NCI-H446 treated with DMSO at 0.1 percent for 48 hours (cell line): ENCODE measurements at places on chromosomes 7 and 10.

DNA sequence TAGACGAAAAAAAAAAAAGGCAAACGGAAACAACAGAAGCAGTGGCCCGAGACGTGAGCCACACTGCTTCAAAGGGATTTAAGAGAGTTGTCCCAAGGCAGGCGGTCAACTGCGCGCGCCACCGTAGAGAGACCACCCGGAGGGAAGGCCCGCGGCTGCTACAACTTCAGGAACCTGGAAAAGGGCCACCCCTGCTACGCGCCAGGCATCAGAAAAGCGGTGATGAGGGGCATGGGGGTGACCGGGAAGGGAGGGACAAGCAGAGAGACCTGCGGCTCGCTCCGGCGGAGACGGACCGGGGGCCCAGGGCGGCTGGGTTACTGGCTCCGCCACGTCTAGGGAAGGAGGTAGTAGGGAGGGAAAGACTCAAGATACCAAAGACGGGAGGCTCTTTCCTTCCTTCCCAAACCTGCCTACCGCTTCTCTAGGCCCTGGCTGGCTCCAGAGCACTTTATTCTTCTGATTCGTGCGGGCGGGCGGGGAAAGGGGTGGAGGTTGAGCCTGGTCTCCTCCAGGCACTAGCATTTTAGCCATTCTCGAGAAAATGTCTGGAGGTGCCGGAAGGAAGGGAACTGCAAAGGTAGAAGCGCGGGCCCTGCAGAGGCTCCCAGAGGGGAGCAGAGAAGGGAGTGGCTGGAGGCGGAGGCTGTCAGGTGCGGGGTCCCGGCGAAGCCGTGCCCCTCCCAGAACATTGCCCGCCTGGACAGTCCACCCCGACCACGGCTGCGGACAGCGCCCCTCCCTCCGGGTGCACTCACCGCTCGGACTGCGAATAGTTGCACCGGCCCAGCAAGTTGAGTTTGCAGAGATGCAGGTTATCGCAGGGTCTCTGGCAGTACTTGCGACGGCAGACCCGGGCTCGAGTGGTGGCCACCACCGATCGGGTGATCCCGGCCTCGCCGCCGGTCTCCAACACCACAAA, 993 bp downstream of the ZC3HAV1 start:
- DNase-seq: no peak

DNA sequence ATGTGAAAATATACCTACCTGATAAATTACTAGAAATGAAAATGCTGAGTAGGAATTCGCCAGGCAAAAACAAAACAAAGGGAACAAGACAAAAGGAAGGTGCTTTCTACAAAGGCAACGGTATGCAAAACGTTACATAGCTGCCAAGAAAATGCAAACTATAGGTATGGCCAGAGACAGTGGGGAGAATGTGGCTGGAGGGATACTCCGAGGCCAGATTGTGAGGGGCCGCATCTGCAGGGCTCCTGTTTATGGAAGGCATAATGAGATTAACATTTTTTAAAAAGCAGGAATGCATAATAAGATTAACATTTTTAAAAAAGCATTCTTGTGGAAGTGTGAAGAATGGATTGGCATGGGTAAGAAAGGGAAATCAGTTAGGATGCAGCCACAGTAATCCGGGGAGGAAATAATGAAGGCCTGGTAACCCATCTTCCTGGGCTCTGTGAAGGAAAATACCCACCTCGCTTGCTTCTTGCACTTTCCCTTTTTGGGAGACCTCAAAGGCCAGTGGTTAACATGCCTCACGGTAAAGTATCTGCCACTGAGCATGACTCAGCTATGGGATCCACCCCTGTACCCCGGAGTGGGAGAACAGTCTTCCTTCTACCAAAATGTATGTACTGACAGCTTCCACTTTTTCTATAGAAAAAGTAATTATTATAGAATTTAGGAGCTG, 145.8 kb upstream of the LRRN3 start:
- DNase-seq: no peak

- no peak for DNase-seq
Measured at GRCh38 chr10:68082872-68083271, 7.8 kb upstream of the HERC4 start.

DNA sequence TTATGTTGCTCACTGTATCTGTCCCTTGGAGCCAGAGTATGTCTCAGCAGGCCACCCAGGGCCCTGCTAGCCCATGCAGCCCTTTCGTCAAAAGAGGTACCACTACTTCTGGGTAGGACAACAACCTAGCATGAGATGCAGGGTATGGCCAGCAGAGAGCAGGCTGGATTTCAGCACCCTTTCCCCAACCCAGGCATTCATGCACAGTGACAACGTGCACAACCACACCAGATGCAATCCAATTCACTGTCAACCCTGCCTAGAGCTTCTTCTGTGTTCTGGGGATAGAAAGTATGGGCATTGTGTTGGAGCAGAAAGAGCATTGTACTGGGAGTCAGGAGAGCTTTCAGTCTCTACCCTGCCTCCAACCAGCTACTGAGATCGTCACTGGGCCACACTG, 37.9 kb downstream of the JAZF1 start:
- no peak for DNase-seq

GRCh38 chr7:138196971-138197896, 121.0 kb downstream of the AKR1D1 start:
- no peak for DNase-seq

- DNase-seq: no peak
Measured at GRCh38 chr10:7752251-7752650, 35.5 kb downstream of the KIN start.

- DNase-seq: no peak
Measured at GRCh38 chr7:114303301-114303700, 111.3 kb upstream of the FOXP2 start.

DNA sequence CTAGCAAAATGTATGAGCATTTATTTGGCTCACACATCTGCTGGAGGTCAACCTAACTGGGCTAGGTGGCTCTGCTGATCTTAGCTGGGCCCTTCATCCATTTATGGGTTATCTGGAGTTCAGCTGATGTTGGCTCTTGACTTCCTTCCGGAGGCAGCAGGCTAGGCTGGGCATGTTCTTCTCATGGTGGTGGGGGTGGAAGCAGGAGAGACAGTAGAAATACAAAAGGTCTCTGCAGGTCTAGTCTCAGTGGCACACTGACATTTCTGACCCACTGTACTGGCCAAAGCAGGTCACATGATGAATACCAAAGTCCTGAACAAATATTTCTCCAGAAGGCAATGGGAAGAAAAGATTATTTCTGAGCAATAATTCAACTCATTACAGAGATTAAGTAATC, 334.6 kb downstream of the CRPPA start:
- DNase-seq: no peak

GRCh38 chr10:84811113-84811512, 482.7 kb downstream of the CCSER2 start:
- DNase-seq: no peak

DNA sequence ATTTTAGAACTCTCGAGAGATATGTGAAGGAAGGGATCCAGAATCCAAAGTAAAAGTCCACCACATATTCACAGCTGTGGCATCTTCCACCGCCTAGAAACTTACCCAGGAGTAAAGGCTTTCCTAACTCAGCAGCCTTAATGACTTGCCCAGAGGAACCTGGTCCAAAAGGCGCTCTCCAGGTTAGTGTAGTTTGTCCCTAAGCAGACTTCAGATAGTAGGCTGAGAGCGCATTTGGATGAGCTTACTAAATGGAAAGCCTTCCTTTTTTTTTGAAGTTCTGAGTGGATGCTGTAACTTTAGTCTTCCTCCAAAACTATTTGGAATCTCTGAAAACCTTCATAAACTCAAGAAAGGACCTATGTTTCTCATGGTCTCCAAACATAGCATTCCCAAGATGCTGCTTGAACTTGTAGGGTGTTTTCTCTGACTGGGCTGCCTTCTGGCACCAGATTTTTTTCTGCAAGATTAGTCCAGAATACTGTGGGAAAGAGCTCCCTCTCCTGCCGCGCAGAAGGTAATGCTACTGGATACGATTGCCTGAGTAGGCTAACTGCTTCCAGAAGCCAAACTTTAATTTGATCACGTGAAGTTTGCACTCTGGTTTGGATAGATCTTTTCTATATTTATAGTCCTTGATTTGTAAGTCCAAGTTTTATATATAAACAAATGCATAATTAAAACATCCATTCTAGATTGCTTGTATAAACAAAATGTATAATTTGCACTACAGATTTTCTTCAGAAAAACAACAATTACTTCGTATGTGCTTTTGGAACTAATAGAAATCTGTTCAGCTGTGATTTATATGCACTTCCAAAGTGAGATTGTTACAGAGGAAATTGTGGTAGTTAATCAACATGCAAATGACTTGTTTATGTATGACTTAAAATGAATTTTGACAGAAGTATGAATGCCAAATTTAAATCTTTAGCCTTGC, 19.6 kb upstream of the GPR37 start:
- peak; percentile 49 for DNase-seq

GRCh38 chr10:58608351-58608750, 95.7 kb downstream of the BICC1 start:
- DNase-seq: no peak

GRCh38 chr10:48575901-48576300, 29.0 kb downstream of the ARHGAP22 start:
- no peak for DNase-seq

DNA sequence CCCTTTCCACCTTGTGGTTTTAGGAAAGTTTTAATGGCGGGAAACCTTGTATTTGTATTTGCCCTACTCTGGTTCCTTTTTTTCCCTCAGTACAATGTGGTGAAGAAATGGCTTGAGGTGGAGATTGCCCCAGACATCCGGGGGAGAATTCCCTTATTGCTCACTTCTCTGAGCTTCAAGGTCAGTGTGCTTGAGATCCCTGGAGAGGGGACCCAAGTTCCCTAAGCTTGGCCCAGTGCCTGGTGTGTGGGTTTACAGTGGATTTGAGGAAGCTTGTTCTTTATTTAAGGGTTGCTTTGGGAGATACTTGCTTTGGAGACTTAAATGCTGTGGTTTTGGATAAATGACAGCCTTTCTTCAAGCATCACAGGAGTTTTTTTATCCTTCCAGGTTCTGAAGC, 18.3 kb downstream of the CALHM2 start:
- DNase-seq: no peak

DNA sequence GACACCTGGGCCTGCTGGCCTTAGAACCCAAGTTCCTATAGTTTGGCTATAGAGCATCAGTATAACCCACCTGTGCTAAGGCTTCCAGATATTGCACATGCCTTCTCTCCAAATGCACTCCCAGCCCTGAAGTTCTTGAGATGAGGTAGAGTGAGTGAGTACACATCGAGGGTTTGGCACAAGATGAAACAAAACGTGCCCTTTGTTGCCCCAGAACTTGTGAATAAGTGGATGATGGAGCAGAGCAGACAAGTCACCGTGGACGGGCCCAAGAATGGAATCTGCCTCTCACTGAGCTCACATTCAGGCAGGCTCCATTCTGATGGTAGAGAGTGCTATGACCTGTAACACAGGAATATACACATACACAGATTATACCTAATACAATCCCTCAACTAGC, 73.0 kb upstream of the STK17A start:
- DNase-seq: no peak

- DNase-seq: no peak
Measured at GRCh38 chr10:28785018-28785417, 107.7 kb downstream of the BAMBI start.

GRCh38 chr7:42014625-42015618, 222.1 kb downstream of the GLI3 start:
- no peak for DNase-seq

DNA sequence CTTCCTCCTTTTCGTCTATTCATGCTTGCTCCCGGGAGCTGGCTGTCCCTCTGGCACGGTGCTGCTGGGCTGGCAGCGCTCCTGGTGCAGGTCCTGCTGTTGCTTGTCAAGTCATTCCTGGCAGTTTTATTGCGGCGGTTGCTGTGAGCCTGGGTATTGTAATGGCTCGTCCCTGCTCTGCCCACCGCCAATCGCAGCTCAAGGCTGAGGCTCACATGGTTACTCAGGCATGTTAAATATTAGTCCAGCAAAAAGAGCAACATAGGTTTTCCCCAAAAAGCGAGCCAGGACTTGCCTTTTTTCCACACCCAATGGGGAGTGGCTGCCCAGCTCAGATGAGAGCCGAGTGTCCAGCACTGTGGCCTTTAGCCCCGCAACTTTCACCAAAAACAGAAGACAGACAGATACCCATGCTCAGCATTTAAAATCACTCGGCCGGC, 492.9 kb upstream of the FOXK1 start:
- no peak for DNase-seq

DNA sequence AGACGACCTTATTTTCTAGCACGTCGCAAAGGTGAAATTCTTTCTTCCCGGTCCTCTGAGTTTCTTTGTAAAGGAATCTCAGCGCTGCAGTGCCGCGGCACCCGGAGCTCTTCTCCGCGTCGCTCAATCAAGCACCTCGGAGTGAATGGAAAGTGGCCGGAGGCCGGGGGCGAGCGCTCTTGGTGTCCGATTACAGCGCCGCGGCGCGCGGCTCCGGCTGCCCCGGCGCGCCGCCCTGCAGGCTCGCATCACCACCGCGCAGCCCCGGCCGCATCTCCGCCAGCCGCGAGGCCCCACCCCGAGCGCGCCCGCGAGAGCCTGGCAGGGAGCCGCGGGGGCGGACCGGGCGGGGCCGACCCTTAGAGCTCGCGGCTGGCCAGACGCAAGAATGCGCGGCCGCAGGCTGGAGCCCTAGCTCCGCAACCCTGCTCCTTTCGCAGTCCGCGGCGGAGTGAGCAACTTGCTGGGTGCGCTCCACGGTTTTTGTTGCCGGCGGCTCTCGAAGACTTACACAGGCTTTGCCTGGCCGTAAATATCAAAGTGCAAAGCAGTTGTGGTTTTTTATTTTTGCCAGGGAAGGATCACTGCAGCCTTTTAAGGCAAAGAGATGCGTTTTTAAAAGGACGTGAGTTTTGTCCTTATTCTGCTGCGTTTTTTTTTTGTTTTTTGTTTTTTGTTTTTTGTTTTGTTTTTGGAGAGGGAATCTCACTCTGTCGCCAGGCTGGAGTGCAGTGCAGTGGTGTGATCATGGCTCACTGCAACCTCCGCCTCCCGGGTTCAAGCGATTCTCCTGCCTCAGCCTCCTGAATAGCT, at the start of gene SEMA3C:
SEMA3C (minus strand) TSS at position 143 of the 813 bp plus-strand sequence. CDS start 2,270 bp downstream, outside the sequence.
- DNase-seq: peak; percentile 81

GRCh38 chr7:8343556-8343955, 81.6 kb upstream of the ICA1 start:
- no peak for DNase-seq

GRCh38 chr10:120650705-120651399, 193.8 kb downstream of the PLPP4 start:
- no peak for DNase-seq

DNA sequence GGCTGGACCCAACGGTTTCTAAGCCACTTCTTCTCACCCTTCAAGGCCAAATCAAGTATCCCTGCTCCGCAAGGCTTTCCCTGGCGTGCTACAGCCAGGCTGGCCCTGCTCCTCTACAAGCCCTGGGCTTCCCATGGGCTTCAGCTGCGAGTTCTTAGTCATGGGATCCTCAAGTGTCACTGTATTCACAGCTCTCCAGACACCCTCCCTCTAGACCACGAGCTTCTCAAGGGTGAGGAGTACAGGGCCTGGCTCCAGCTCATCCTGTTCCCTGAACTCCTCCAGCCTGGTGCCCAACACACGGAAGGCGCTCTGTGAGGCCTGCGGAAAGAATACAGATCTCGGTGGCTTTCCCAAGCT, 38.8 kb downstream of the FAM53B start:
- DNase-seq: no peak

DNA sequence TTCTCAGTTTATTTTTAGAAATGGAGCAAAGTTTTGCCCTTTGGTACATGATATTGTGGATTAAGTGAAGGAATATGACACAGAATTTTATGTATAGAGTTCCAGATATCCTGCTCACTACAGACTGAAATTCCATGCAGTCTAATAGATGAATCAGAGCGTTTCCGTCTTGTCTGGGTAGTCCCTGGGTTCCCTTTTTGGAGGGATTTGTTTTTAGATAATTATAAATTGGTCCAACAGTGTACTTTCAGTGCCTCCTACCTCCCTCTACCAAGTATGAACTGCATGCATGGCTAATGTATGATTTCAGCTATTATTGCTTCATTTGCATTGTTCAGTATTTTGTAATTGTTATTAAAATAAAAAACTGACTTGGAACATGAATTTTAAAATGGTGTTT, 74.4 kb downstream of the SEPTIN7 start:
- DNase-seq: no peak
